ENCODE measurements at places on chromosomes 6 and 20.

GRCh38 chr6:44708208-44708607 lies 320.7 kb downstream of the CDC5L start:
- DNase-seq, result no peak

DNA sequence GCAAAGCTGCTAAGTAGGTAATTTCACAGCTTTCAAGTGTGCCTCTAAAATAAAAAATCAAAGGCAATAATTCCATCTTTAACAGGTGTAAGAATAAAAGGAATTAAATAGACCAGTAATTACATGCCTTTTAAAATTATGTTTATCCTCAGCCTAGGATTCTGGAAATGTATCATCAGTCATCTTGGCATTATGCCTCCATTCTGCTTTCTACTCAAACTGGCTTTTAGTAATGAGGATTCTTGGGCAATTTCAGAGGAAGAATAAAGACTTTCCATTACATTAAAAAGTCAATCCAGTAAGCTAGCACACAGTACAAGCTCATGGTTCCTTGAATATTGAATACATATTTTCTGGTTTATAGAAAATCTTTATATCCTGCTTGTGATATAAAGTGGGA lies 44.7 kb downstream of the GSTA2 start:
- DNase-seq, result no peak

GRCh38 chr6:105326833-105327770 lies 75.8 kb downstream of the PREP start:
- no peak for DNase-seq

- no peak for DNase-seq
These were observed 141.5 kb downstream of the ANKRD60 start for GRCh38 chr20:58086763-58087561.

- DNase-seq, result no peak
These were observed 129.0 kb upstream of the BMP5 start for GRCh38 chr6:56004426-56004825.

- DNase-seq, result no peak
These were observed 70.7 kb downstream of the PDE7B start for GRCh38 chr6:135922174-135922573.

GRCh38 chr6:146546443-146547043 lies 2.9 kb downstream of the RAB32 start:
- no peak for DNase-seq

GRCh38 chr6:153634416-153634815 lies 404.6 kb upstream of the OPRM1 start:
- no peak for DNase-seq

- no peak for DNase-seq
These were observed 5.5 kb upstream of the SALL4 start for GRCh38 chr20:51807720-51808250.

GRCh38 chr6:12010635-12011275 lies 1.4 kb upstream of the HIVEP1 start:
- no peak for DNase-seq

GRCh38 chr20:51861726-51862466 lies 59.6 kb upstream of the SALL4 start:
- no peak for DNase-seq

- DNase-seq, result no peak
These were observed 91.8 kb upstream of the NHSL1 start for GRCh38 chr6:138590796-138591709.

GRCh38 chr20:25011261-25011660 lies 18.7 kb upstream of the APMAP start:
- no peak for DNase-seq

- no peak for DNase-seq
These were observed 5.5 kb downstream of the ANKEF1 start for GRCh38 chr20:10040070-10040975.

DNA sequence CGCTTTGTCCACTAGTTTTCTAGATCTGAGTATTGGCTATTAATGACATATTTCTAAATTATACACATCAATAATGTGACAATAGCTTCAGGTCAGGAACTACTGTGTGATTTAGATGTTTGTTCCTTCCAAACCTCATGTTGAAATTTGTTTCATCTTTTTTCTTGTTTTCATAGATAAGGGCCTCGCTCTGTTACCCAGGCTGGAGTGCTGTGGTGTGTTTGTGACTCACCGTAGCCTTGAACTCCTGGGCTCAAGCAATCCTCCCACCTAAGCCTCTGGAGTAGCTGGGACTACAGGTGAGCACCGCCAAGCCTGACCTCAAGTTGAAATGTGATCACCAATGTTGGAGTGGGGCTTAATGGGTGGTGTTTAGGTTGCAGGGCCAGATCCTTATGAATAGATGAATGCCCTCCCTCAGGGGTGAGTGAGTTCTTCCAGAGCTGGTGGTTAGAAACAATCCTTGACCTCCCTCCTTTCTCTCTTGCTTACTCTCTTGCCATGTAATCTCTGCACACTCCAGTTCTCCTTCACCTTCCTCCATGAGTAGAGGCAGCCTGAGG lies 5.9 kb upstream of the NQO2 start:
- DNase-seq, result no peak

Measured in stimulated activated CD4-positive, alpha-beta T cell treated with anti-CD3 and anti-CD28 coated beads, TNF-alpha, amount 100 ng/mL, for 1 hour (primary cell).